ENCODE measurements at places on chromosomes 6 and 20.
A peak's percentile ranks its signal among the peaks of the same experiment; 100 is the strongest.

GRCh38 chr20:20010639-20011500 is 6.3 kb upstream of the NAA20 start:
- no peak for DNase-seq

DNA sequence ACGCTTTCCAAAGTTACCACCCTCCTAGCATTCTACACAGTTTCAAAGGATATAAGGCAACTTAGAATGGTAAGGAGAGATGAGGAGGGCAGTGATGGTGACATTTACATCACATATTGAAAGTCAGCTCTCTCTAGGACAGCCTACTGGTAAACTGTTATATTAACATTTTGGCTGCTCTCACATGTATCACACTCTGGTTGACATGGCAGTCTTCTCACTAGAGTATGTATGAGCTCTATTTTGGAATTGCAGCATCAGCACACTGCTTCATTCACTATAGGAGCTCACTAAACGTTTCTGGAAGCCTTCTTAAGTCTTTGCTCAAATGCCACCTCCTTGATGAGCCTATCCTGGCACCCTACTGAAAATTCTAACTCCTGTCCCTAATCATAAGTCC is 135.7 kb upstream of the ENPP5 start:
- DNase-seq, result no peak

DNA sequence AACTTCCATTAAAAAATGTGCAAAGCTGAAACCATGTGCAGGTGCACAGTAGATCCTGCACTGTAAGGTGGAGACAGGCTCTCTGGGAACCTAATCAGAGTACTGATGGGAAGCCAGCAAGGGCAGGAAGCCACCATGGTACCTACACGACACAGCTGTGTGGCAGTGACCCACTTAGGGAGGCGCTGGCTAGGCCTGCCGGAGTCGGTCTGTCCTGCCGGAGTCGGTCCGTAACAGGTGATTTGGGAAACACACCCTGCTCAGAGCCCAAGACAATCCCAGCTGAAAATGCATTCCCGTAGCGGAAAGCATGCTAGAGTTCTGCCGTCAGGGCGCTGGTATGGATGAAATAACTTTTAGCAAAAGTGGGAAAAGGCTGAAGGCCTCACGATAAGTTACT is 17.2 kb downstream of the TXNDC5 start:
- DNase-seq, result no peak

- no peak for DNase-seq
Observed at GRCh38 chr6:77470983-77471382, 7.7 kb upstream of the HTR1B start.

DNA sequence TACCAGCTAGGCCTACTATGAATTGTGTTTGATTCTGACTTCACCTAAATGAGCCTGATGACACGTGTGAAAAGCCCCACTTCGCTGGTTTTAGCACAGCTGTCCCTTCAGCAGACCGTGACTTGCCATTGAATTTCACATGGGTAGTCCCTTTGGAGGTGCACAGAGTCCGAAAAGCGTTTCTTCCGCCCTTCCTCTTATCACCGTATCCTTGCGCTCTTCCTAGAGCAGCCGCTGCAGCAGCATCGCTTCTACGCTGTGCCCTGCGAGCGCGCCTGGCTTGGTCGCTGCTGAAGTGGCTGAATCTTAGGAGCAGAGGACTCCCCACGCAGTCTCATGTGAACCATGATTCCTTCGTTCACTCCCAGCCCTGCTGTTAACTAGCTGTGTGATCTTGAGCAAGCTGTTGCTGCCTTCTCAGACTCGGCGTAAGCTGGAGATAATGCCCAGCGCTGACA is 127.0 kb downstream of the PACRG start:
- no peak for DNase-seq

GRCh38 chr20:25051386-25052155 is 6.4 kb downstream of the ACSS1 start:
- no peak for DNase-seq

DNA sequence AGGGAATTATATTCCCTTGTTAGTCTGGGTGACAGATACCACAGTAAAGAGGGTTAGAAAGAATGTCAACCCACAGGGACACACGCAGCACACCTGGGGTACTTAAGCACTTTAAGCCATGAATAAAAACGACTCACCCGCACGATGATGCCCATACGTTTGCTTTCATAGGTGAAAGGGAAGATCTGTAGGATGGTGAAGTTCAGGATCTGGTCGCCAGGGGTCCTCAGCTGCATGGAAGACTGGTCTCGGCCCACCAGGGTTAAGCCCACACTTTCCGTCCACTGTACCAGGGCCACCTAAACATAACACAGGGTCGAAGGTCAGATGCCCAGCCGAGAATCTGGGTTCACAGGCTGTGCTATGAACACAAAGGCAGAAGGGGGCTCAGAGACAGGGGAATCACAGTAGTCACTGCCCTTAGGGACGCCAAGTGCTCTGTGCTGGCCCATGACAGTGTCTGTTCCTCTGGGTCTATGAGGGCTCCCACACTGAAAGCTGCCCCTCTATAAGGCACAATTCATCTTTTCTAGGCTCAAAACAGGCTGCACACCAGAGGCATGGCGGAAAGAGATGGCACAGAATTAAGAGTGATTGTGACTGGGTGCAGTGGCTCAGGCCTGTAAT is 96.8 kb upstream of the NFATC2 start:
- peak; percentile 92 for DNase-seq

DNA sequence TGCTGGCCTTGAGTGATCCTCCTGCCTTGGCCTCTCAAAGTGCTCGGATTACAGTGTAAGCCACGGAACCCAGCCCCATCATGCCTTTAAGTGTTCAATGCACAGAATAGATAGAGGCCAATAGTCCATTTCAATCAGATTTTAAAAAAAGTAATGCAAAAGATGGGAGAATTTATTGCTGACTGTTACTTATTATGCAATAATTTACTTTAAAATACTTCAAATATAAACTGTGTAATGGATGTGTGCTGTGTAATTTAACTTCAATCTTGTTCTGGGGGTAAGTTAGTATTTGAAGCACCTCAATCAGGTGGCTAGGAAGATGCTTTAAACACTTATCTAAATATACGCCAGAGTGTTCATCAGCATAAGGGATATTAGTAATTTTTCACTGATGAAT is 51.7 kb upstream of the BCLAF1 start:
- DNase-seq, result no peak

GRCh38 chr6:46772762-46773161 is 20.4 kb upstream of the MEP1A start:
- no peak for DNase-seq

DNA sequence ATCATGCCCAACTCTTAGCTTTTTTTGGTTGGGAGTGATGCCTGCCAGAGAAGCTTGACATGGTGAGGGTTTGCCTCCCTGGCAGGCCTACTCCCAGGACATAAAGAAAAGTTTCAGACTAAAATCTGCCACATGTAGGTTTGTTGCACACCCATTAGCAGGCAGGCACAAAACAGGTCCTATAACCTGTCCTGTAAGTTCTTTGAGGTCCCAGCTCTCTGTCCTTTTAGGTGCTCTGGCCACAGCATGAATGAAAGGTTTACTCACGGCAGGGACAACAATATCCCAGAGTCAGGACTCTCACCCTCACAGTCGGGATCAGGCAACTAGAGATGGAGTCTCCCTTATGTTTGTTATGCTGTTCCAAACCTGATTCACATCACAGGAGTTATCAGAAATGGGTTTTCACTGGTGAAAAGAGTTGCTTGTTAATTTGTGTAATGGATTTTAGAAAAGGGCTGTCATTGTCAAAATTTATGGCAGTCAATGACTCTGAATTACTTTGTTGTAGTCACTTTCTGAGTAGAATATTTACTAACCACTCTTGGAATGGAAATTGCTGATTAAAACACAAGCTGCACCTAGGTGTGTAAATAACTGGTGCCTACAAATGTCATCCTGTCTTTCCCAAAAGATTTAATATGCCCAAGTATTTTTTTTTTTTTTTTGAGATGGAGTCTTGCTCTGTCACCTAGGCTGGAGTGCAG is 5.8 kb upstream of the SRPK1 start:
- no peak for DNase-seq

DNA sequence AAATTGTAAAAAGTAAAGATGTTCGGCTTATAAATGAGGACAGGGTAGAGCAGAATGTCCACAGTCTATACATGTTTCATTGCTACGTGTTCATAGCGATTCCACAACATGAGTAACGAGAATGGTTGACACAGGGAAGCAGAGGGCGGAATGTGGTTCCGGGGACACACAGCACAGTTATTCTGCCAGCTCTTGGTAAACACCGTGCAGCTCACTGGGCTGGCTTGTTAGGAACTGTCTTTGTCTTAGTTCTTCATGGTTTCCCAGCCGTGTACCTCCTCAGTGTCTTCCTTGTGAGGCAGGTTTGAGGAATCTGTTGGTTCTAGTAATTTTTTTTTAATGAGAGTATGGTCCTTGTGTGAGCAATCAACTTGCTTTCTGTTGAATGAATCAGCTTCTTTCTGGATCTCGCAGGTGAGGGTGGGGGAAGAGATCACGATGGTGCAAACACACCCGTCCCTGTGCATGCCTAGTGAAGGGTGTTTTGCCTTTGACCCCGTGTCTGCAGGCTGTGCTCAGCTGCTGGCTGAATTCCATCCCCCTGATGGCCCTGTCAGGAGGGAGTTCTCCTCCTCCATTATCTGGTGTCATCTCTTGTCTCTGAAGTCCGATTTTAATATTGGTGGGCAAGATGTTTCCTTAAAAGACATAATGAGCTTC is 168.2 kb downstream of the SMOC2 start:
- no peak for DNase-seq

GRCh38 chr6:1164600-1164999 is 147.3 kb upstream of the FOXQ1 start:
- DNase-seq, result no peak

DNA sequence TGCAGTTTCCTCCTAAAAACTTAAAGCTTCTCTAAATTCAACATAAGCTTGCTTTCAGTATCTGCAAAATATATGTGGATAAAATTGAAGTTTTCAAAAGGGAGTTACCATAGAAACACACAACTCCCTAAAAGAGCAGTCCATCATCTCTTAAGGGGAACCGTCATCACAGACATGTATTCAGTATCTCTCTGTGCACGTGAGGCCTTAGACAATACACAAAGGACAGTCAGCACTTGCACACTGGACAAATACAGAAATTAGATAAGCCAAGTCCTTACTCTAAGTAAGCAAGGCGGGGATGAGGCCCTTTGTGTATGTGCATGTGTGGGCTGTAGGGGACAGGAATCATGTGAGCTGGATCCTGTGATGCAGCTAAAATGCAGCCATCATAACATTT is 136.6 kb downstream of the BACH2 start:
- DNase-seq, result no peak

- no peak for DNase-seq
Observed at GRCh38 chr6:14945461-14946185, 300.2 kb upstream of the JARID2 start.

DNA sequence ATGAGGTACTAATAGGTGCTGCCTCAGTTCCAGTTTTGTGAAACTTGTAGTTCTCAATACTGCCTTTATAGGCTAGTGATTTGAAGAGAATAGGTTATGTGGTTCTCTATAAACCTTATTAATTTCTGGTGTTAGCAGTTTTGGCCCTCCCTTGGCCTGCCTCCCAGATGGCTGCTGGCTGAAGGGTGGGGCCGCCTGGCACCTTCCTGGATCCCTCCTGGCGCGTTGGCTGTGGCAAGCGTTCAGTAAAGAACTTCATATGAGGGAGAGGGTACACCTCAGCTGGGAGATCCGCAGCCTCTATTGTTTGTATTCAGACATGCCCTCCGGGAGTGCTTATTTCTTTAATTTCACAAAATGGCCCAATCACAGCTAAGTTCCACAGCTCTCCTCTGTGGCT is 51.9 kb downstream of the FAM120B start:
- DNase-seq, result no peak

- DNase-seq, result no peak
Observed at GRCh38 chr6:93550551-93551276, 131.4 kb upstream of the EPHA7 start.

DNA sequence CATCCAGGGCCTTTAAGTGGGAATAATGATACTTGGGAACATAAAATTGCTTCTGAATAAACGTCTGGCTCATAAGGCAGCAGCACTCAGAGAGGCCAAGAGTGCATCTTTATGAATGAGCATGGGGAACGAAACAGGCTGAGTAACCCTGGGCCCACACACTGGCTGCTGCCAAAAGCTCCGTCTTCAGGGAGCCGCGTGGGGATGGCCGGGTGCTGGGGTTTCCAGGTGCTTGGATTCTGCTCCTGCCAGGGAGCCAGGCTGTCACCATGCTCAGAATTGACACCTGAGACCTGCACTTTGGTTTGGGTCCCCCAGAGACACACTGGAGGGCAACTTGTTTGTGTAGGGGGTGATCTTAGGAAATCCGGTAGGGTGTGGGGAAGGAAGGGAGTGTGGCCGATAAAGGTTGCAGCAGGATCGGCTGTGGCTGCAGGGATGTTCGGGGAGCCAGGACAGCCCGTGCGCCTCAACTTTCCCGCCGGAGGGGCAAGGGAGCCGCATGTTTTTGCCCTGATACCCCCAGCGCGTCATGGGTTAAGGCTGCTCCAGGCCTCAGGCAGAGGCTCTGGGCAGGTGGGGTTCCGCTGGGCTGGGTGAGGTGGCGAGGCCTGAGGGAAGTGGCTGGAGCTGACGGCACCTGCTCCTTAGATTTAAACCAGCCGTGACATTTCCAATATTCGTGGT is 101.8 kb downstream of the YTHDF1 start:
- DNase-seq, result no peak

DNA sequence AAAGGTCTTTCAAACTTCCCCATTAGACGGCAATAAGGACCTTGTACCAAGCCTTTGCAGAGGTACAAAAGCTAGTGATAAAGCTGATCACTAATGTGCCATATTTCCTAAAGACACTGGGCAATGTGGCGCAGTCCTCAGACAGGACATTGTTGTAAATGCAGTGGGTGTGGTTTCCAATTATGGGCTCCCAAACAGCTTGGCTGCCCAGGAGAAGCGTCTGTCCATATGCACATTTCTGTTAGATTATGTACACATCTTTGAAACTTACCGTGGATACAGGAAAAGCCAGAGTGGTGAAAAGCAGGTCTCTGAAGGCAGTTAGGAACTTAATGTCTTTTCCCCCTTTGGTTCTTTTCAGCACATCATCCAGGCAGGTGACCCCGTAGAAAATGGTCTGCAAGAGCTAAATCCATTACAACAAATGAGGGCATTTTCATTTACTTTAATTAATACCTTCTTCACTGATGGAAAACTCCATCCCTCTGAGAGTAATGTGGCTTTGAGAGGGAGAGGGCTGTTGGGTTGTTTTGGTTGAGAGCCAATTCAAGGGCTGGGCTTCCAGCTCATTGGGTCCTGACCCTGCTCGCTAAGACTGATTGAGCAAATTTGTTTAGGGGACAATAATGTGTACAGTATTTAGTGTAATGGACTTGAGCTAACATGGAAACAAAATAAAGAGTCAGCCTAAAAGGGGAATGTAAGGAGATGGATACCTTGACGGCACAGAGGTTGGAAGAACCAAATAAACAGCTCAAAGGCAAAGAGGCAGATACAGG is 10.4 kb downstream of the ADTRP start:
- DNase-seq, result no peak

All from stimulated activated CD8-positive, alpha-beta memory T cell treated with anti-CD3 and anti-CD28 coated beads, Interleukin-4, amount 100 ng/mL, for 48 hours (primary cell).